ENCODE measurements at places on chromosomes 11 and 22.
A peak's percentile ranks its signal among the peaks of the same experiment; 100 is the strongest.

- DNase-seq, result peak; percentile 69
Measured at GRCh38 chr11:106986261-106986660, 32.0 kb downstream of the GUCY1A2 start.

DNA sequence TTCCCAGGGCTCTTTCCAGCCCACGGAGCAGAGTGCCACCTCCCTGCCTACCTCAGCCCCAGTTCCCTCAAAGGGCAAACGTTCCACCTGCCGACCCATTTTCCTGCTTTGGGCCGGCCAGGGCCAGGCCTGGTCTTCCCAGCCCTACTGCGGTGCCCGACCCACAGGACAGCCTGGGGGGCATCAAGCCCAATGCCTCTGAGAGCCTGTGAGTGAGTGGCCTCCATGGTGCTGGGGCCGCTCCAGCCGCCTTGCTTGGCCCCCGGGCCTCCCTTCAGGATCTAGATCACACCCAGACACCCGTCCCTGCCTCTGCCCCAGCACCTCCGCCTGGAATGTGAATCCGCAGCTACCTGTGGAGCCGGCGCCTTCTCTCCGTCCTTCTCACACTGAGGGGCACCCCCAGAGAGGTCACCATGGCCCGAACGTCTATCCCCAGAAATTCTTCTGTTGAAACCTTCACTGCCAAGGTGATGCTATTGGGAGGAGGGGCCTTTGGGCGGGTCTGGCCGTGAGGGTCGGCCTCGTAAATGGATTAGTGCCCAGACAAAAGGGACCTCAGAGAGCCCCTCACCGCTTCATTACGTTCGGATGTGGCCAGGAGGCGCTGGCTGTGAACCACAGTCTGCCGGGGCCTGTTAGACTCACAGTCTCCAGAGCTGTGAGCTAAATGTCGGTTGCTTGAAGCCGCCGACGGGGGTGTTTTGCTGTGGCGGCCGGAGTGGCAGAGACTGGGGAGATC, 36.2 kb upstream of the BRSK2 start:
- no peak for DNase-seq

DNA sequence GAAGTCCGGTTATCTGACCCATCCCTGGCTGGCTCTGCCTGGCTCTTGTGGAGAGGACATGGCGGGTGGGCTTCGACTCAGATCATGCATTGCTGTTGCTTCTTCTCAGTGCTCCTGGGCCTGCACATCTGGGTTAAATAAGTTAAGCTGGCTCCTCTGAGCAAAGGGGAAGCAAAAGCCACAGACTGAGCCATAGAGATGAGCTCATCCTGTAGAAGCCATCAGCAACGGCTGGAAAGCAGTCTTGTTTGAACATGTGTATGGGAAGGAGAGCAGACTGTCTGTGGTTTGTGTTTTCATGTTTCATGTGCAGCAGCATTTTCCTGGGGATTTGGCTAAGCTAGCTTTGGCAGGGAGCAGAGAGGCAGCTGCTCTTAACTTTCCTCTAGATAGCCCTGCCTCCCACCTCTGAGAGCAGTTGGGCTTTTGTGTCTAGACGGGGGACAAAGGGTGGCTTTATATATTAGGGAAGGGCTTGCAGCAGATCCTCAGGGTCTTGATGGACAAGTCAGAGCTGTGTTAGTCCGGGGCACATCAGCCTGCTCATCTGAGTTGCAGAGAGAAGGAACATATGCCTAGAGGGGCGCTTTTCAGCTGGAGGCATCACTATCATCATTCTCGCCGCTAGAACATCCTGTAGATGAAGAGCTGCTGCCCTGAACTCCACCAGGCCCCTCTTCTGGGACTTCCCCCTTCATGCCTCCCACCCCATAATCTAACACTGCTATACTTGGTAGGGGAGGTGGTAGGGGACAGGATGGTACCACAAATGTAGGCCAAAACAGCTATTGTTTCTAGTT, 14.9 kb downstream of the DCPS start:
- peak; percentile 98 for DNase-seq

GRCh38 chr22:34333285-34333684, 413.0 kb upstream of the LARGE1 start:
- DNase-seq, result no peak

DNA sequence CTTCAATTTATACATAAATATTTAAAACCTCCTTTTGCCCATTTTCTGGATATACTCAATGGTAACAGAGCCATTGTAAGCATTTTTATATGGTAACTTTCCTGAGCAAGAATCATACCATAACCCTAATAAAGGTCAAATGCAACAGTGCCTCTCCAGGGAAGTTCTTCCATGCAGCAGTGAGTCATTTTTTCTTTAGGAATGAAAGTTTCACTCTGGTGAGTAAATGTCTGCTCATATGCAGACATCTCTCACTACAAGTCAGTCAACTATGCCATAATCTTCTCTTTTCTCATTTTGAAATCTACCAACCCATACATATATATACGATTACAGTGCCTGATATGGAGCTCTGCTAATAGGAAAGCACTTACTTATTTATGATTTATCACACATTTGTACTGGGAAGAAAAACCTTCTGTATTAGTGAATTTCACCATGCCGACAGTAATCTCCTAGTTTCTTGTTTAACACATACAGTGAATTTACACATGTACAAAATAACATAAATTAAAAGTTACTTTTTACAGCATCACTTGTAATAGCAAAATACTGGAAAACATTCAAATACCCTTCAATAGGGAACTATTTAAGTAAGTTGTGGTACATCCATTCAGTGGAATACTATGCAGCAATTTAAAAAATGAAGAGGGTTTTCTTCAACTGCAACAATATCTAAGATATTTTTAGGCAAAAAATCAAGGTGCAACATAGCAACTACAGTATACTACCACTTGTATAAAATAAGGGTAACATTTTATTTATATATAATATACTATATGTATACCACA, 16.0 kb downstream of the STK33 start:
- DNase-seq, result peak; percentile 6

DNA sequence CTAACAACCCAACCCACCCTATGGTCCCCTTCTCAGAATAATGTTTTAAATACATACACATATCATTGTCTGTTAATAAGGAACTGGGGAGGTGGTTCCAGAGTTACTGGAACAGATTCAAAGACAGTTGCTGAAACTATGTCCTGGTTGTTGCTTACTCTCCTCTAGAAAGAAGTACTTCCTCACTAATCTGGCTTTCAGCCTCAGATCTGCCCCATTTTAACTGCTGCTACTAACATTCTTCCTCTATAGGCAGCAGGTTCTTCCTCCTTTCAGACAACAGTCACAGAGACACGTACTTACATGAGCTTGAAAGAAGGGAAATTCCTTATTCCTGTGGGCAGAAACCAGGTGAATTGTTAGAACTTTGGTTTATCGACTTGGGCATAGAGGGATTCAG, 8.1 kb upstream of the NEU3 start:
- no peak for DNase-seq

GRCh38 chr11:20443596-20443995, 56.1 kb downstream of the PRMT3 start:
- DNase-seq, result peak; percentile 26

GRCh38 chr22:37141971-37142370, 7.7 kb downstream of the IL2RB start:
- no peak for DNase-seq

GRCh38 chr11:67465189-67465510, 3.9 kb downstream of the TMEM134 start:
- DNase-seq, result no peak

DNA sequence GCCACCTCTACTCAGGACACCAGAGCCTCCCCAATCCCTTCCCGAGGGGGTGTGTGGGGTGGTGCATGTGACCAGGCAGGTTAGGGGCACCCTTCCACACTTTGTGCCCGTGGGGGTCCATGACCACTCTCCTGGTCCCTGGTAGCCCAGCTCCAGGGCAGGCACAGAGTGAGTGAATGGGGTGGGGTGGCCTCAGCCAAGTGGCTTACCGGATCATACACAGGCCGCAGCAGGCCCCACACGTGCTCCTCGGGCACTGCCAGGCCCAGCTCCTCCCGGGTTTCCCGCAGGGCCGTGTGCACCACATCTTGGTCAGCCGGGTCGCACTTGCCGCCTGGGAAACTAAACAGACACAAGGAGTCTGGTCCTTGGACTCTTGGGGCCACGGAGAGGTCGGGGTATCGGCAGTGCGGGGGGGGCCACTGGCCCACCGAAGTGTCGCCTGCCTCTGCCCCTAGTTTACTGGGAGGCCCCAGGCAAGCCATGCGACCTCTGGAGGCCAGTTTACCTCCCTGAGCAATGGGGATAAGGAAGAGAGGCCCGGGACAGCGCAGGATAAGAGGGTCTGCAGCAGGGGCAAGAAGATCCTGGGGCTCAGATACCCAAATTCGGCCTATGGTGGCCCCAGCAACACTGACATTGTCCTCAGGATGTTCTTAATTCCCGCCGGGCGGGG, 889 bp downstream of the NUDT8 start:
- no peak for DNase-seq

- DNase-seq, result peak; percentile 76
Measured at GRCh38 chr11:96464700-96465307, 75.0 kb downstream of the JRKL start.

DNA sequence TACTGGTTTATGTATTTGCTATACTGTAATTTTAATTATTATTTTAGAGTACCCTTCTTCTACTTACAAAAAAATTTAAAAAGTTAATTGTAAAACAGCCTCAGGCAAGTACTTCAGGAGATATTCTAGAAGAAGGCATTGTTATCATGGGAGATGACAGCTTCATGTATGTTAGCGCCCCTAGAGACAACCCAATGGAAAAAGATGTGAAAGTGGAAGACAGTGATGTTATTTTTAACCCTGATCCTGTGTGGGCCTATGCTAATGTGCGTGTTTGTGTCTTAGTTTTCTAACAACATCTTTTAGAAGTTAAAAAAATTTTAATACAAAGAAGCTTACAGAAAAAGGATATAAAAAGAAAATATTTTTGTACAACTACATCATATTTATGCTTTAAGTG, 205.0 kb downstream of the FAM76B start:
- no peak for DNase-seq

GRCh38 chr11:100929377-100929776, 200.2 kb downstream of the PGR start:
- peak; percentile 22 for DNase-seq

- DNase-seq, result no peak
Measured at GRCh38 chr11:122951211-122951610, 30.4 kb downstream of the BSX start.

DNA sequence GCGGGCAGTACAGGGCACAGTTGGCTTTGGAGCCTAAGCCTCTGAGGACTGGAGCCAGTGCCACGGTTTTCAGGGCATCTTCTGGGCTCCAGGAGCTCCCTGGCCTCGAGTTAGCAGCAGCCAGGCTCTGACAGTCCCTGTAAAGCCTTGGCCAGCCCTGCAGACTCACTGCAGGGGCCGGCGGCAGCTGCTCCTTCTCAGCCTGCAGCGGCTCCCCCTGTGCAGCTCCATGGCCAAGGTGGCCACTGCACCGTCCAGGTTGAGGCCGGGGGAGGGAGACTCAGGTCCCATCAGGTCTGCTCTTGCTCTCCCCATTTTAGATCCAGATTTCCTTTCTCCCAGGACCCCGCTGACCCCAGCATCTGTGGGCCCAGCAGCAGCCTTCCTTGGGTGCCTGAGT, 1461.1 kb downstream of the BRD1 start:
- DNase-seq, result no peak

DNA sequence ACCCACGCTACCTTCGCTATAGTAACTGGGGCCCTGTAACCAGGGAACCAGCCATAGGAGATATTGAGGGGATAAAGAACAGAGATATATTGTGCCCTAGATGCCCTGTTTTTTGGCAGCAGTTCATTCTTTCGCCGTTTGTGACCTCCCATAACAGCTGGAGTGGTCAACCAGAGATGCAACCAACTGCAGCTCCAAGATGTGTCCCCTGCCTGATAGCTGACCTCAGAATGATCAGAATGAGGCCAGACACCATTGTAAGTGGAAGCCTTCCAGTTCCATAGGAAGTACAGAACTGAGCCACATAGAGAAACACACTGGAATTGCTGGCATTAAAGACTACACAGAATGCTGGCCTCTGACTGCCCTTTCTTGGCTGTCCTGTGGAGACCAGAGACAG, 39.2 kb downstream of the P4HA3 start:
- no peak for DNase-seq

DNA sequence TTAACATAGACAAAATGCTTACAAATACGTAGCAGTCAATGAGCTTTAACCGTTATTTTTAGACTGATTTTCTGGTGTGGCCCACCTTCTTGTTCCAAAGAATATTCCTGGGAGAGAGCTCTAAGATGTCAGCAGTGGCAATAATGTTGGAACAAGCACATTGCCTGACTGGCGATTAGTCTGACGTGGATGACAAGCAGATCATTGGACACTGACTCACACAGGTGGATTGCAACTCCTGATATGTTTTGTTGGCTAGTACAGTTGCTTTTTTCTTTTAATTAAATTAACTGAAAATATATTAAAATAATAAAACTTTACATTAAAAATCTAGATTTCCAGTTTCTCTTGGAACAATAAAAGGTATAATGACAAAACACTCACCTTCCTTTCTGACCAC, 78.0 kb downstream of the TENM4 start:
- DNase-seq, result no peak

- DNase-seq, result no peak
Measured at GRCh38 chr11:86923999-86924766, 31.0 kb downstream of the FZD4 start.

GRCh38 chr11:34890812-34891211, 25.4 kb downstream of the APIP start:
- peak; percentile 46 for DNase-seq

- DNase-seq, result peak; percentile 5
Measured at GRCh38 chr11:119518746-119519730, 96.1 kb upstream of the THY1 start.

Data from AG10803 (cell line).